Type B pancreatic cell (in vitro differentiated cells): ENCODE measurements at places on chromosomes 1 and 21. TPM values are rescaled to one million over a fixed set of nuclear protein-coding genes. Genes with fewer than 3 reads are reported as not detected.

- no peak for DNase-seq
- H3K36me3 ChIP-seq, result no peaks in the 10 kb centered on the region
- H3K27ac ChIP-seq, result no peak overlapping the region
- no peak overlapping the region for H3K4me3 ChIP-seq
- H3K4me1 ChIP-seq, result no peaks in the 10 kb centered on the region
Measured at GRCh38 chr1:236998546-236998945, 5.7 kb downstream of the MT1HL1 start.

- no peaks in the 10 kb centered on the region for H3K4me1 ChIP-seq
- DNase-seq, result no peak
- H3K27me3 ChIP-seq, result no peaks in the 10 kb centered on the region
- no peak overlapping the region for H3K4me3 ChIP-seq
- no peak overlapping the region for H3K27ac ChIP-seq
Measured at GRCh38 chr1:102546251-102546650, 549.5 kb upstream of the OLFM3 start.

RPE65 gene
- 0.14 TPM in 1 of 2 replicates, not detected in the other for total RNA-seq

BMP8A gene
- 0.52 and 1.1 TPM in 2 replicates for total RNA-seq

GRCh38 chr1:181659321-181659957 lies 176.1 kb downstream of the CACNA1E start:
- H3K4me1 ChIP-seq, result no peaks in the 10 kb centered on the region
- H3K36me3 ChIP-seq, result no peaks in the 10 kb centered on the region
- H3K27me3 ChIP-seq, result peaks cover 9% of the 10 kb centered on the region
- H3K4me3 ChIP-seq, result no peak overlapping the region

DNA sequence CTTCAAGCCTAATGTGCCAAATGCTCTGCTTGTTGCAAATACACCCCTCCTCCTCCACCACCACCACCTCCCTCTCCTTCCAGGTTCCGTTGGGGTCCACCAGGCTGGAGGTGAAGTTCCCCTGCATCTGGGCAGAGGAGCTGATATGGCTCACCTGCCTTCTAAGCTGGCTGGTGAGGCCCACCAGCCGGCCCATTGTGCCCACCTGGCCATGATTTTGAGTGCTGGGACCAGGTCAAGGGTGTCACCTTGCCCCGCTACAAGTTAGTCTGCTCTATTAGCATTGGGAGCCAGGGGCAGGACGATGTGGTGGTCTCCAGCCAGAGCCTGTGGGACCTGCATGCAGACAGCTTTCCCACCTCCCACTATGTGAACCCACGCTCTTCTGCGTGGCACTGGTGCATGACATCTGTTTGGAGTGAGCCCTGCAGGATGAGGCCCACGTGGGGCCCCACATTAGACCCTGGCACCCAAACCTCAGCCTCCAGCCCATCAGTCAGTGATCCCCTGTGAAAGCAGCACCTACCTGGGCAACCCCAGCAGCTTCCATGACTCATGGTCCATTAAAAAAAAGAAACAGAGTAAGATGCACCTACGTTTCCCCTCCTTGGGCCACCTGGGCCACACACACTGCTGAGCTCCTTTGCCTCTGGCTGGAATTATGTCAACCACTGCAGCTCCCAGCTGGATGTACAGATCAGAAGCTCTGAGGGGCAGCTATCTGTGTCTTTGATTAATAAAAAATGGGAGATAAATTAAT lies 15.6 kb upstream of the CDCP2 start:
- no peak overlapping the region for H3K4me3 ChIP-seq
- no peak overlapping the region for H3K27ac ChIP-seq
- no peaks in the 10 kb centered on the region for H3K36me3 ChIP-seq
- DNase-seq, result no peak
- no peaks in the 10 kb centered on the region for H3K27me3 ChIP-seq
- H3K4me1 ChIP-seq, result peaks cover 9% of the 10 kb centered on the region

DNA sequence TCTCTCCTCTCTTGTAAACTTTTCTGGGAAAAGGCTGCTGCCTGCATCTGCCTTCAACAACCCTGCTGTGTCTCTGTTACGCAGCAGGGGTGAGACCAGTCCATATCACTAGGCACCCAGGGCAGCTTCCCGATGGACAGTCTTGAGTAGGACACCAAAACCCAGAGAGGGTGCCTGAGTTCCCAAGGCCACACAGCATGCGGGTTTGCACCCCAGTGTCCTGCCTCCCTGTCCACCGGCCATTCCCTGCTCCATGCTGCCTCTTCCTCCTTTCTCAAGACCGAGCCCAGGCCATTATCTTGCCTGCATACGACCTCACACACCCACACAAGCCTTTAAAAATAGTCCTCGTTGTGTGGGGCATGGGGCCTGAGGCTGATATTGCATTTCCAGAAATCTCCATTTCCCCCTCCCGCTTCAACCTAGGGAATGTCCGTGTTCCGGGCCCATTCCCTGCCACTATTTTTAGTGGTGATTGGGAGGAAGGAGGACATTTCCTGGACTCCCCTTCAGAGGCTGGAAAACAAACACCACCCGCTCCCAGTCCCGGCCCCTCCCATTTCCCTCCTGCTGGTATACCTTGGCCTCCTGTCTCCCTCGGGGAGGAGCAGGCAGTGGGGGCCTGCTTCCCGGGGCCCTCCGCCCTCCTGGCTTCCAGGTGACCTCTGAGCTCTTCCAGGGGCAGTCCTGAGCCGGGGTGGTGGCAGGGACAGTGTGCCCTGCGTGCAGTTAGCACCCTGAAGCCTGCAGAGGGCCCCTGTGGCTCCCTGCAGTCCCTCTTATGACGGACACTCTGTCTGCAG lies 132.4 kb upstream of the TMEM51 start:
- peaks cover 45% of the 10 kb centered on the region for H3K4me1 ChIP-seq
- peak overlapping the region; percentile 79 for H3K27ac ChIP-seq
- no peaks in the 10 kb centered on the region for H3K27me3 ChIP-seq

GRCh38 chr1:204680051-204680450 lies 5.5 kb downstream of the LRRN2 start:
- DNase-seq, result no peak
- peaks cover 67% of the 10 kb centered on the region for H3K27me3 ChIP-seq
- no peak overlapping the region for H3K4me3 ChIP-seq

DNA sequence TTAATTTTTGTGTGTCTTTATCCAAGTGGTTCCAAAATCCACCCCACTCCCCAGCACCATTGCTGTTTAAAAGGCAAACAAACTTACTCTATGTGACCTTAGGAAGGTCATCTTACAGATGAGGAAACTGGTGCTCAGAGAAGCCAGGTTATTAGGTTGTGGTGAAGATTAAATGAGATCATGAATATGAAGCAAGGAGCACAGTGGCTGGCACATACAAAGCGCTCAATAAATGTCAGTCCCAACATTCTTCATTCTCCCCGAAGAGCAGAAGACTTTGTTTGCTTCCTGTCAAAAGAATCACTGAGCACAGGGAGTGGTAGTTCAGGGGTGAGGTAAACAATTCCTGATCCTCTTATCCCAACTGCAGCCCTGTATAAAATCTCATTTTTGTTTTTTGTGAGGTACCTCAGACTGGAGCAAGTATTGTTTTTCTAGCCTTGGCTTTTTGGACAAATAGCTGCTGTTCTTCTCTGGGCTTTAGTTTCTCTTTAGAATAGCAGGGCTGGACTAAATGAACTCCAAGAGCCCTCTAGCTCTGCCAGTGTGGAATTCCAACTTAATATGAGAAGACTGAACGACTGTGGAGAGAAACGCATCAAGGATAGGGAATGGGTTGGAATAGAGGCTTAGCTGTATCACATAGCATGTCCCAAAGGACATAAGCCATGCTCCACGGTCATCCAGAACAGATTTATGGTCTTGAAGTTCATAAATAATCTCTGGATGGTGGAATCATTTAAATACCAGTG lies 455.3 kb upstream of the USP24 start:
- peaks cover 3% of the 10 kb centered on the region for H3K36me3 ChIP-seq
- no peak overlapping the region for H3K4me3 ChIP-seq
- H3K4me1 ChIP-seq, result peaks cover 26% of the 10 kb centered on the region
- H3K27ac ChIP-seq, result no peak overlapping the region
- no peak for DNase-seq

C1orf94 gene
- total RNA-seq, result not detected in 2 replicates

GRCh38 chr1:199522338-199522737 lies 505.2 kb upstream of the NR5A2 start:
- no peaks in the 10 kb centered on the region for H3K27me3 ChIP-seq
- DNase-seq, result no peak
- no peaks in the 10 kb centered on the region for H3K4me1 ChIP-seq
- no peak overlapping the region for H3K27ac ChIP-seq
- no peak overlapping the region for H3K4me3 ChIP-seq
- no peaks in the 10 kb centered on the region for H3K36me3 ChIP-seq

SPRR2D gene
- total RNA-seq, result 1.6 TPM in 1 of 2 replicates, not detected in the other

NR5A2 gene
- total RNA-seq, result 3.5 and 6.2 TPM in 2 replicates

ATAD3B gene
- 37.2 and 44.3 TPM in 2 replicates for total RNA-seq

DNA sequence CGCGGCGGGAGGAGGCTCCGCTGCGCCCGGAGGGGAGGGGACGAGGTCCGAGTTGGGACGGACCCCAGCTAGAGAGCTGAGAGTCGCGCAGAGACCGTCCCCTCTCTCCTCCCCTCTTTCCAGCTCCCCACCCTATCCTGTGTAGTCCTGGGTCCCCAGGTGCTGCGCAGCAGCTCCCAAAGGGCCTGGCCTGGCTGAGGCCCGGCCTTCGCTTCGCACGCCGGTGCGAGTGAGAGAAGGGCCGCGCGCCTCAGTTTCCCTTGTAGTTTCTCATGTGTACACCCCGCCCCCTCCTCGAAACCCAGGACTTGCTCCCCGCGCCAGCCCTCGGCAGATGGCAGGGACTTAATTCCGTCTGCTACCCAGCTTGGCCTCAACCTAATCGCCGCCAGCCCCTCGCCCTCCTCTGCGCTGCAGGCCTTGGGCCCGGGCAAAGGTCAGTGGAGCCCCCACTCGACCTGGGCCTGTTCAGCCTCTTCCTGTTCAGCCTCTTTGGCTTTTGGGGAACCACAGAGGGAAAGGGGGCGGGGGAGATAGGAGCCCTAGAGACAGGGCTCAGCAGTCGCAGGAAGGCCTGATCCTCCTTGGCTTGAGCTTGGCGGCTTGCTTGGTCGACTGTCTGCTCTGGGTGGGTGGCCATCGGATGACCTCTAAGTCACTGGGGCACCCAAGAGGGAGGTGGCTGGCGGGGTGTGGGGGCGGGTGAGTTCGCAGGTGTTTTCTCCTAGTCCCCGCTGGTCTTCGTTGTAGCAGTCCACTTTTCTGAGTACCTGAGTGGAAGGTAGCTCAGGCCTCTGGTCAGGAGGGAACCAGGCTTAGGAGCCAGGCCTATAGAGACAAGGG lies 1.0 kb downstream of the ZNF687 start:
- no peak for DNase-seq
- H3K4me3 ChIP-seq, result peak overlapping the region; percentile 99
- H3K4me1 ChIP-seq, result peaks cover 15% of the 10 kb centered on the region
- no peaks in the 10 kb centered on the region for H3K27me3 ChIP-seq

- H3K27ac ChIP-seq, result peak overlapping the region; percentile 87
- peak overlapping the region; percentile 59 for H3K4me3 ChIP-seq
- peaks cover 25% of the 10 kb centered on the region for H3K4me1 ChIP-seq
- H3K36me3 ChIP-seq, result no peaks in the 10 kb centered on the region
Measured at GRCh38 chr21:43585924-43586413, 73.3 kb downstream of the HSF2BP start.

DNA sequence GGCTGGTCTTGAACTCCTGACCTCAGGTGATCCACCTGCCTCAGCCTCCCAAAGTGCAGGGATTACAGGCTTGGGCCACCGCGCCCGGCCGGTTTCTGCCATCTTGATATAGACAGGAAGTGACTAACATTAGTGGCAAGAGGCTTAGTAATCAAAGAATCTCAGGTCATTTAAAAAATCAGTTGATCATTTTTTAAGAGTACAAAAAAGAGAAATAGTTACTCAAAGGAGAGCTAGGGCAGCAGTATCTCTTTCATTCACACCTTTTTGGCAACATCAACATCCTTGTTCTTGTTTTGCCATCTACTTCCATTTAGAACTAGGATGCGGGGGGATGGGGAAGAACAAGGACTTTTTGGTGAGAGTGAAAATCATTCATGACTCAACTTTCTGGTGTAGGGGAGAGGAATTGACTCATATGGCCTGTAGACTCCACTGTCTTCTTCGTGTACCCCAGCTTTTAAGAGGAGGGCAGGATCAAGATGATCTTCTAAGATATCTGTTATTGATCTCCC lies 8.8 kb downstream of the FCRLB start:
- H3K36me3 ChIP-seq, result no peaks in the 10 kb centered on the region
- peaks cover 13% of the 10 kb centered on the region for H3K4me1 ChIP-seq
- peaks cover 44% of the 10 kb centered on the region for H3K27me3 ChIP-seq
- H3K27ac ChIP-seq, result peak overlapping the region; percentile 33
- no peak for DNase-seq

DNA sequence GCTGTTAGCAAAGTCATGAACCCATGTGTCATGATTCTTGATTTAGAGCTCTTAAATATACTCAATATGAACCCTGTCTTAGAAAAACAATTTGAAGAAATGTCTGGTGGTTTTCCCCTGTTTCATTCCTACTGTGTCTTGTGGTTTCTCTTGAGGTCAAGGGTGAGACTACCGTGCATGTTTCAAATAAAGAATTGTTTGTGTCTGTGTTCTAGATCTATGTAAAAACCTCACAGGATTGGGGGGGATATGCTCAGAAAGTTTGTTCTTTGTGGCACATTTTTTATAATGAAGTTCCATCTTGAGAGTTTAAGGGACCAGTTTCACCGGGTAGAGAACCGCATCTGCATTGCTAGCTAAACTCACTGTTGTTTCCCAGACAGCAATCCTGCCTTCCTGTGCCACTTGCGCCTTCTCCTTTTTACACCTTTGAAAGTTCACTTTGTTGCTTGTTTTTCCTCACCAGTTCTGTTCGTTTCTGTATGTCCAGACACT lies 30.9 kb upstream of the CACYBP start:
- peaks cover 41% of the 10 kb centered on the region for H3K4me1 ChIP-seq
- peaks cover 3% of the 10 kb centered on the region for H3K36me3 ChIP-seq
- H3K27ac ChIP-seq, result peak overlapping the region; percentile 89
- H3K27me3 ChIP-seq, result no peaks in the 10 kb centered on the region
- H3K4me3 ChIP-seq, result peak overlapping the region; percentile 46
- no peak for DNase-seq

GRCh38 chr1:31145648-31146047 lies 80.1 kb upstream of the PUM1 start:
- no peak overlapping the region for H3K4me3 ChIP-seq
- H3K27me3 ChIP-seq, result no peaks in the 10 kb centered on the region
- H3K36me3 ChIP-seq, result no peaks in the 10 kb centered on the region
- no peak for DNase-seq

TFF2 gene
- 5.2 and 11.3 TPM in 2 replicates for total RNA-seq

GRCh38 chr1:41358131-41359021 lies 2.9 kb upstream of the FOXO6 start:
- H3K27ac ChIP-seq, result peak overlapping the region; percentile 92
- no peaks in the 10 kb centered on the region for H3K36me3 ChIP-seq
- DNase-seq, result peak; percentile 64
- peak overlapping the region; percentile 79 for H3K4me3 ChIP-seq
- peaks cover 41% of the 10 kb centered on the region for H3K4me1 ChIP-seq
- peaks cover 9% of the 10 kb centered on the region for H3K27me3 ChIP-seq

DNA sequence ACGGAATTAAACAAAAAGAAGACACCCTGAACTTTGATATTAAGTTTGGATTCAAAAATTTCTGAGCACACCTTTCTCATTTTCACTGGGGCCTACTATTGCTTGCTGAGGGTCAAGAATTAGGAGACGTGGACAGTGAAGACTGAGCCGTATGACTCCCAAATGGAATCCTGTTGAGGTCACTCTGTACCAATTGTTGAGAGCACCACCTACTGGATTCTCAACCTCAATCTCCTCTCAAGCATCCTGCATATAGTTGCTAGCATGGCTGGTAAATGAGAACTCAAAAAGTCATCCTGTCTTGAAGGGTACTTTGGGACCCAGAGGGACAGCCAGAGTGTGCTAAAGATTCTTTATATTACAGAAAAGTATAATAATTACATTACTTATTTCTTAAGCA lies 20.2 kb upstream of the MTR start:
- H3K27me3 ChIP-seq, result no peaks in the 10 kb centered on the region
- H3K4me1 ChIP-seq, result no peaks in the 10 kb centered on the region
- H3K36me3 ChIP-seq, result peaks cover 4% of the 10 kb centered on the region
- no peak for DNase-seq
- no peak overlapping the region for H3K4me3 ChIP-seq

NR0B2 gene
- 6.8 and 7.2 TPM in 2 replicates for total RNA-seq

ZNF644 gene
- 54.4 and 75.2 TPM in 2 replicates for total RNA-seq
